H54 (cell line): ENCODE measurements at places on chromosomes 2 and 18.
A peak's percentile ranks its signal among the peaks of the same experiment; 100 is the strongest.

GRCh38 chr2:29022679-29023078 lies 41.6 kb downstream of the TOGARAM2 start:
- peak; percentile 62 for DNase-seq

DNA sequence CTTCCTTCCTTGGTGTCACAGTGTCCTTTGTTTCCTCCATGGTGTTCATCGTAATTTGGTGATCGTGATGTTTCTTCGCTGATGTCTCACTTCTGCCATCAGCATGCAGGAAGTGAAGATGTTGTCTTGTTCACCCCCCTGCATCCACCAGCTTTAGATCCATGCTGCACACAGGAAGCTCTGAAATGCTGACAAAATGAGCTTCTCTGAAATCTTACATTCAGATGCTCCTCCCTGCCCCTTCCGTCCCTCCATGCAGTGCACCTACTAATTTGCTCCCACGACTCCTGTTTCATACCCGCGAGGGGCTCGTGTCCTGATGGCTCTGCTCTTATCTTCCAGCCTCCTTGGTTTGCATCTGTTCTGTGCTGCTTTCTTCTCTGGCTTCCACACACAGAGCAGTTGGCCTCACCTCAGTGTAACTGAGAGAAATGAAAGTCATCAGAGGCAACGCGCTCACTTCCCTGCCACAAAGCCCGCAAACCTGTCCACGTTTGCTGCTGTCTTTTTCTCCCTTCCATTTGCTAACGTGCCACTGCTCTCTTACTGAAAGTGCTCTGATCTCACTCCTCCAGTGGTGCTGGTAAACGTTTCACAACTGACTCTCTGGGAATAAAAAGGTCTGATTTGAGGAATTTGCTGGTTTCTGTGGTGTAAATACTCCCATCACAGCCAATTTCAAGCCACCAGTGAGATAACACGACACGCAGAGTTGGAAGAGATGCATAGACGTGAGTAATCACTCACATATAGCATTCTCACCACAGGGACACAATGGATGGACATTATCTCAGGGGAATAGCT lies 41.0 kb upstream of the MGAT4A start:
- DNase-seq, result no peak

DNA sequence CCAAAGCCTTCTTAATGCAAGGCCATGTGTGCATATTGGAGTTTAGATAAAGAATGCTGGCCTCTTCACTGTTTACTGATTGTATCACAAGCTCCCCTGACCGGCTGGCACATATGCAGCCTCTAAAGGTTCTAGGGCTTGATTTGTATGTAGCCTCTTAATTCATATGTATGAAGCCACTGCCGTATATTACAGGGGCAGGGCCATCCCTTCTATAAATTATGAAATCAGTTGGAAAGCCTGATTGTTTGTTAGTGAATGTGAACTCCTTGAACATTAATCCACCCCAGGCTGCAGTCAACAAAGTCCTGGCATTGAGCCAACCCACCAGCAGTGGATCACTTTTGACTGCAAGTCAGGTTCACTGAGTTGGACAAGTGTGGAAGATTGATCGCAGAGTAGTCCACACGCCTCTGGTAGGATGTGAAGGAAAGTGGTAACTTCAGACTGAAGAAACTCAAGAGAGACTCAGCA lies 61.6 kb upstream of the PARD3B start:
- DNase-seq, result no peak

DNA sequence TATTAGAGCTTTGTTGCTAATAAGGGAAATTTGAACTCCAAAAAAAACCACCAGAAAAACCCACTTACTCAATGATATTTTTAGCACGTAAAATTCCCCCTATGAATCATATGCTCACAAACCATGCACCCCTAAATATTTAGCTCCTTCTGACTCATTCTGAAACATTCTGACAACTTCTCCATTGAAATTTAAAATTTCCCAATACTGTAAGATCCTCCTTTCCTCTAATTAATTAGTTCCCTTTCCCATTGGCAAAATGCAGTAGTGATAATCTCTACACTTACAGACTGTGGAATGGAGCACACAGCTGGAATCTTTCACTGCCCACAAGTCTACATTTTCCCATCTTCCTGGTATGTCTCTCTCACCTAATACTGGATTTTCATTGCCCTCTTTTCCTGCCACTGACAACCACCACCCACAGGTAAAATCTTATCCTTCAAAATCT lies 215.8 kb upstream of the ACVR2A start:
- no peak for DNase-seq

DNA sequence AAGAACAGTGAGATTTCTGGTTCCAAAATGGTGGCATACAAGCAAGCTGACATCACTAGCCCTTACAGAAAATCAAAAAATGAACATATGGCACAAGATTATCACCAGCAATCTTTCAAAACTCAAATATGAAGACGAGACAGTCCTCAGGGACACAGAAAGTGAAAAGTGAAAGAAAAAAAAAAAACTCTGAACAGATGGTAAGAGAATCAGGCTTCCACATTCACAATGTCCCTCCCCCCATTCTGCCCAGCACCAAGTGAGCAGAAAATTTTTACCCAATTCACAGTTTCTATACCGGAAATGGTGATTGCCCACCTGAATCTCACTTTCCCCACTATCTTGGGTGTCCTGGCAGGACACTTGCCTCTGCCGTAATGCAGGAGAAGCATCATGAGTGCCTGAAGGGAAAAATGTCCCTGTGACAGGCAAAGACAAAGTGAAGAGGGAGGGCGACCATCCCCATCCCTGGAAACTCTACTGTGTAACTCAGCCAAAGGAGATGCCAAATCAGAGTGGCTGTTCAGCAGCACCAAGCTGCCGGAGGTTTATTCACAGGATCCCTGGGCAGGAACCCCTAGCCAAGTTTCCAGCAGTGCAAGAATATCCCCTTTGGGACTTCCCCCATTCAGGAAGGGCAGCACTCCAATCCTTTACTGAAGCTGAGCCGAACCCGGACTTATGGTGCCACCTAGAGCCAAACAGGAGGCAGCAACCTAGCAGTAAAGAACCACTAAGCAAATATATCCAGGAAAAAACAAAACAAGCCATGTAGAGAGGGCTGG lies 312.2 kb downstream of the LRATD1 start:
- peak; percentile 5 for DNase-seq

GRCh38 chr2:38446418-38446817 lies 69.3 kb upstream of the ATL2 start:
- DNase-seq, result no peak

GRCh38 chr2:231367178-231367577 lies 28.3 kb upstream of the B3GNT7 start:
- DNase-seq, result no peak

DNA sequence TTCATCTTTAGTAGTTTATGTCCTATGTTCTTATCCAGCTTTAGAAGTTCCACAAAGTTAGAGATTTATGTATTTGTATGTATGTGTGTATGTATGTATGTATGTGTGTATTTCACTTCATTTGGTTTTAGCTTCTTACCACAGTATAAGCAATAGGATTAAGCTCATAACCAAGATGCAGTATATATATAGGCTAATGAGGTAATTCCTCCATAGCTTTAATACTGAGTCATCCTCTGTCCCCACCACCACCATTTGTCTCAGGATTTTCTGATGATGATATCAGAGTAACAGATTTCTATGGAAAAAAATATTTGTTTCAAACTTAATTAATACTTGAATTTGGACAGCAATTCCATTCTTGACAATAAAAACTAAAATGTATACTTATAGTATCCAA lies 159.2 kb downstream of the SOX11 start:
- DNase-seq, result no peak

- DNase-seq, result no peak
Observed at GRCh38 chr2:140481136-140481535, 1649.7 kb downstream of the LRP1B start.

GRCh38 chr2:68689553-68690537 lies 44.8 kb upstream of the ARHGAP25 start:
- DNase-seq, result no peak

DNA sequence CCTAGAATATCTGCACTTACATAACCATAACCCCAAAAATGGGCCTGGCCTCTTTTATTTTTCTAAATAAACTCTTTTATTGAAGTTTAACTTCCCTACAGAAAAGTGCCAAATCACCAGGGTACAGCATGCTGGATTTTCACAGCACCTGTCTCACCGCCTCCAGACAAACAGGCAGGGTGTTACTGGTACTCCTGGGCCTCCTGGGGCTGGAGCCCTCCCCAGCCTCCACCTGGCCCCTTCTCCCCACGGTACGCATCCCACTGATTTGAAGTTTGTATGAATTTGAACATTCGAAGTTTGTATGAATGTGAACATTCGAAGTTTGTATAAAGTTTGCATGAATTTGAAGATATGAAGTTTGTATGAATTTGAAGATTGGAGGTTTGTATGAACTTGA lies 232.1 kb downstream of the NDUFA10 start:
- no peak for DNase-seq

DNA sequence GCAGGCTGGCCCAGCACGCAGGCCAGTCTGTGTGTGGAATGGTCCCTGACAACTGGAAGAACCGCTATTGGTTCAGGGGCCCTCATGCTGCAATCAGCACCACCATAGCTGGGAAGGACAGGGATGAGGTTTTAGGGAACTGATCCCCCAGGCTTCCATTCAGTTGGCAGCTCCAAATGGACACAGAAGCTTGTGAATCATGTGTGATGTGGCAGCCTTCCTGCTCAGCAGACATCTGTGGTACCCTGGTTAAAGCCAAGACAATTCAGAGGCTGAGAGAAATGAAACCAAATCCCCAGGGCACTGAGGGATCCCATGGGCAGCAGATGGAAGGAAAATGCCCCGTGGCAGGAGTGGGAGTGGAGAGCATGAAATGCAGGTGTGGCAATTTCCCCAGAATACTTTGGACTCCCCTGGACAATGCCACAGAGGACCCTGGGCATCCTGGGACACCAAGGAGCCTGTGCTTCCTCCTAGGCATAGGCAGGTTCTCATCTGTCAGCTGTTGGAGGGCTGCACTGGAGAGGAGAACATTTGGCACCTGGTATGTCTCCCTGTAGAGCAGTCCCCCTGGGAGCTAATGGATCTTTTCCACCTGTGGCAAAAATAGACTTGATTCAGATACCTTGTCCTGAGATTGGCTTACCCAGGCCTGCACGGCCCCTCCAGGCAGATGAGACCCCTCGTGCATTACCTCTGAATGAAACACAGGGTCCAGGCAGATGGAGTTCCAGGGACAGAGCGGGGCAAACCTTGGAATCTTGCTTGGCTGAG lies 162.2 kb upstream of the BCL2L11 start:
- no peak for DNase-seq

GRCh38 chr2:159030674-159031380 lies 62.4 kb downstream of the TANC1 start:
- DNase-seq, result peak; percentile 58

DNA sequence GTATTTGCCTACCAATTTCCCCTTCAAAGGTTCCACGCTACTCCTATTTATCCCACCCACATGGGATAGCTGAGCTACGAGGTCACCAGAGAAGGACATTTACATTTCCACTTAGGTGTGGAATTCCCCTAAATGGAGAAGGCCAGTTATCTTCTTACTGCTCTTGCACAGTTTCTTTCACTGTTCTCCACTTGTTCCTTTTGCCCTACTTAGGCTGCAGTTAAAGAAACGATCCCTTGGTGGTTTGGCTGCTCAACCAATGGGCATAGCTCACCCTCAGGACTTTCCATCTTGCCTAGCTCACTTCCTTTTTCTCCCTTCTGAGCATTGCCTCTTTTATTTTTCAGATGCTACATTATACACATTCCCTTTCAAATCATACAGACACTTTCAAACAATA lies 11.2 kb upstream of the NABP1 start:
- DNase-seq, result no peak

DNA sequence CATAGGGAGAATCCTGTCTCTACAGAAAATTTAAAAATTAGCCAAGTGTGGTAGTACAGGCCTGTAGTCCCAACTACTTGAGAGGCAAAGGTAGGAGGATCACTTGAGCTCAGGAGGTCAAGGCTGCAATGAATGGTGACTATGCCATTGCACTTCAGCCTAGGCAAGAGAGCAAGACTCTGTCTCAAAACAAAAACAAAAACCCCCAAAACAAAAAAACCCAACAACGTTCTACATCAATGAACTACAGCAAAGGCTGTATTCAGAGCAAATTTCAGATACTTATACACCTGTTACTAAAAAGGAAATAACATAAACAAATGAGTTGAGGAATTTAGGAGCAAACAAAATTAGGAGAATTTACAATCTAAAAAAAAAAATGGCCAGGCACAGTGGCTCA lies 22.6 kb downstream of the YES1 start:
- no peak for DNase-seq

DNA sequence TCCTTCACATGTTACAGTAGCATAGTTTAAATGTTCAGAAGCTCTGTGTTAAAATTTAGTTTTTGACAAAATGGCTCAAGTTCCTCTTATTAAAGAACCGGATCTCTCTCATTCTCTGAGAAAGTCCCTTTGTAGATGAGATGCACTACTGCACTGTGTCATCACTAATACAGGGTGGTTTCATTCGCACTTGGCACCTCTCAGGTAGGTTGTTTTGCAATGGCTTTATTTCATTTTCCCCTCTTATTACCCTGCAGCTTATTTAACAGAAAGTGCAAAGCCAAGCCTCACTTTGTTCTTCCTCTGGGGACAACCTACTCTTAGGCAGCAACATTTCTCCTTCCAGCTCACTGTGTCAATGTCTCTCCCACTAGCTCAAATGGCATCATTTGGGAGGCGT lies 185.1 kb downstream of the DLGAP1 start:
- DNase-seq, result no peak

- no peak for DNase-seq
Observed at GRCh38 chr2:118851650-118852049, 4.2 kb upstream of the EN1 start.

DNA sequence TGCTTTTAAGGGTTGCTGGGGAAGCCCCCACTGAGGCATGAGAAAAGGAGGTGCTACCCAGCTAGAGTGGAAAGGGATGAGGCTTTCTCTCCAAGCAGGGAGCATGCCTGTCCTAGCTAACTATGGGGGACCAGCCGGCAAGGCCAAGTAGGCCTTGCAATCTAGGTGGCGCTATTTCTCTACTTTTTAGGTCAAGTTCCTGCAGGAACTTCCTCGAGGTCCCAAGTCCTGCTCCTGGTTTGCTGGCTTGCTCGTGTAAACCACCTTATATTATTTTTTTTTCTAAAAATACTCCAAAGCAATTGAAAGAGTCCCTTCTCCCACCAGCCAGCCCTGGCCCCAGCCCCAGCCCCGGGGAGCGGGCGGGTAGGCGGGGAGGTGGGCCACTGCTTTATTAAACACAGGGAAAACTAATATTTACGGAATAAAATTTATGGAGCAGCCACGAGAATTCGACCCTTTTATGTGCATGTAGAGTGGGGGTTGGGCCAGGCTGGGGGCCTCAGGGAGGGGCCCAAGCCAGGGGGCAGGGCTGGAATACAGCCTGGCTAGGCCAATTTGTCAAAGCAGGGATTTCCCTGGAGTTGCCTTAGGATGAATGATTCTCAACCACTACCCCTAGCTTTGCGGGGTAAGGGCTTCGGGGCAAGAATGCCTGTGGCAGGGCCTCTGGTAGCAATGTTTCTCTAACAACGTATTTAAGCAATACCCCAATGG lies 12.8 kb upstream of the IHH start:
- no peak for DNase-seq
